ENCODE measurements at places on chromosomes 7 and 10. TPM values are rescaled to one million over a fixed set of nuclear protein-coding genes. Genes with fewer than 3 reads are reported as not detected.

The CDK1 gene
- total RNA-seq: 89.5 TPM

The PNLIP gene
- total RNA-seq: not detected

The RNF133 gene
- total RNA-seq: not detected

The PNLIPRP3 gene
- total RNA-seq: not detected

The LIPJ gene
- not detected for total RNA-seq

The PALD1 gene
- total RNA-seq: 6.8 TPM

The WEE2 gene
- not detected for total RNA-seq

The STOX1 gene
- total RNA-seq: 0.65 TPM

The GJD4 gene
- not detected for total RNA-seq

The RADIL gene
- total RNA-seq: 2.9 TPM

The EFCAB10 gene
- 2.7 TPM for total RNA-seq

The BMS1 gene
- total RNA-seq: 27.2 TPM
